ENCODE measurements at places on chromosomes 2 and 18. TPM values are rescaled to one million over a fixed set of nuclear protein-coding genes. Genes with fewer than 3 reads are reported as not detected.

Gene CABLES1
- total RNA-seq = 1.1 TPM

Gene RAB12
- 13.6 TPM for total RNA-seq

Gene CRYGC
- not detected for total RNA-seq

Gene AFF3
- 2.2 TPM for total RNA-seq

Gene ST8SIA5
- total RNA-seq = not detected

Gene NGEF
- total RNA-seq = 0.37 TPM

Measured in activated T-cell treated with anti-CD3 and anti-CD28 coated beads, Interleukin-2, amount 50 U/mL, for 4 hours (primary cell).